ENCODE measurements at places on chromosomes 2 and 18.
A peak's percentile ranks its signal among the peaks of the same experiment; 100 is the strongest.

DNA sequence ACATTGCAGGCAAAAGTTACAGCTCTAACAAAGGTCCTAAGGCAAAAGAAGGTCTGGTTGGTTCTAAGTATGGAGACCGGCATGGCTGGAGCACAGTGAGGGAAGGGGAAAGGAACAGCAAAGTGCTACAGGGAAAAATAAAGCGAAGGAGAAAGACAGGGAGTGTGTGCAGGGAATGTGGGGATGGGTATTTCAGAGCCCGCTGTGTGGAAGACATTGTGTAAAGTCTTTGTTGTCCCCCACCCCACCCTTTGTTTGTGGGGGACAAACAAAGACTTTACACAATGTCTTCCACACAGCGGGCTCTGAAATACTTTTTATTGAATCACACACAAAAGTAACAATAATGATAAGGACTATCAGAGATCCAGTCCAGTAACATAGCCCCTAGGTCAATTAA, 28.9 kb upstream of the C2orf15 start:
- peak; percentile 35 for DNase-seq

- no peak for DNase-seq
Observed at GRCh38 chr18:51519571-51519970, 322.1 kb upstream of the MEX3C start.

GRCh38 chr2:35963824-35964223, 391.8 kb upstream of the CRIM1 start:
- no peak for DNase-seq

DNA sequence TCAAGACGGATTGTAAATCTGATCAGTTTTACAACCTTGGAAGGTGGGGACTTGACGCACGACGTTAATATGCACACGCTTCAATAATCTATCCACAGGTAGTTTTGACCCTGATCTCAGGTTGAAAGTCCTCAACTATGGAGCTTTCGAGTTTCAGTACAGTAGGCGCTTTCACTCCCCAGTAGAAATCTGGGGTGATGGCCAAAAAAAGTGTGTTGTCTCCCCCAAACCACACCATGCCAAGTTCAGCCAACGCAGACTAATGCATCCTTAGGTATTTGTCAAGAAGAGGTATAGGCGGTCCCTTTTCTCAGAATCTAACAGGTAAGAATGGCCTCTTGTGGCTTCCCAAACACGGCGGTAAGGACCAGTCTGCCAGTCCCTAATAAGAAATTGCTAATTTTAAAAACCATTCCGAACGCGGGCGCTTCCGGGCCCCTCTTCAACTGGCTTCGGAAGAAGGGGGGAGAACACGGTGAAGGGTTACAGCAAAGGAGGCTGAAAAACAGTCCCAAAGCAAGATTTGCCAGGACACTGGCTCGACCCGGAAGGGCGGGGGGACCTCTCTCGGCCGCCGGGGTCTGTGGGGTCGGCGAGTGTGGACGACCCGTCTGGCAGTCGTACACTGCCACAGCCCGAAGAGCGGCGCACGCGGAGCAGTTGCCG, 659 bp downstream of the FAM210A start:
- DNase-seq: no peak

GRCh38 chr2:160332318-160332717, 132.2 kb upstream of the ITGB6 start:
- DNase-seq: no peak
